ENCODE measurements at places on chromosomes 3 and 15.

- no peak for DNase-seq
Measured at GRCh38 chr3:107670986-107671385, 148.2 kb downstream of the BBX start.

DNA sequence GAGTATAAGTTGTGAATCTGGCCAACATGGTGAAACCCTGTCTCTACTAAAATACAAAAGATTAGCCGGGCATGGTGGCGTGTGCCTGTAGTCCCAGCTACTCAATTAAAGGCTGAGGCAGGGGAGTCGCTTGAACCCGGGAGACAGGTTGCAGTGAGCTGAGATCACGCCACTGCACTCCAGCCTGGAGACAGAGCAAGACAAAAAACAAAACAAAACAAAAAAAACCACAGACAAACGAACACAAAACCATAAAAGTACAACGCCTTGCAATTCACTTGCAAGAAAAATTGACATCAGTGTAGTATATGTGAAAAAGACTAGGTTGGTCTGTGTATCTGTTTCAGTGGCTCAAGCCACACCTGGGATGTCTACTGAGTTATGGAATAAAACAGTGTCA is 29.9 kb upstream of the CCDC80 start:
- DNase-seq = no peak

DNA sequence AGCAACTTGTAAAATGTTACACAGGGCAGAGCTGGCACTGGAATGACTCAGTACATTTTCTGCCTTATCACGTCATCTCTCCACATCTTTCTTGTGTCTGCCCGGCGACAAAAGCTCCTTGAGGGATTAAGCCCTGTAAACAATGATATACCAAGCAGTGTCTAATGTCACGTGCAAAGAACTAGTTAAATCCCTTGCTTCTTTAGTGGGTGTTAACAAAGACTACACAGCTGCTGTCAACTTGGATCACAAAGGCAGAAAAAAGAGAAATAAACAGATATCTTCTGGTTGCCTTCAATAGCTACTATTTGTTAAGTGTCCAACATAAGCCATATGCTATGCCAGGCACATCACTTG is 48.1 kb upstream of the FRMD4B start:
- no peak for DNase-seq

DNA sequence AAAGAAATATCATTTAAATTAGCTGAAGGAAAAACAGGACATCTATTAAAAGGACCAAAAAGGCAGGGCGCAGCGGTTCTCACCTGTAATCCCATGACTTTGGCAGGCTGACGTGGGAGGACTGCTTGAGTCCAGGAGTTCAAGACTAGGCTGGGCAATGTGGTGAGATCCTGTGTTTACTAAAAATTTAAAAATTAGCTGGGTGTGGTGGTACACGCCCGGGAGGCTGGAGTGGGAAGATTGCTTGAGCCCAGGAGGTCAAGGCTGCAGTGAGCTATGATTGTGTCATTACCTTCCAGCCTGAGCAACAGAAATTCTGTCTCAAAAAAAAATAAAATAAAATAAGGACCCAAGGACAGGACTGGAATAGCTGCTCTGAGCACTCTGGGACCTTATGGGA is 16.2 kb upstream of the HERC1 start:
- no peak for DNase-seq
